HCT116 (cell line): ENCODE measurements at places on chromosomes 12 and 14. TPM values are rescaled to one million over a fixed set of nuclear protein-coding genes. Genes with fewer than 3 reads are reported as not detected.

The LRP1-AS gene
- total RNA-seq, result not detected

- no peak for DNase-seq
These were observed 1089.3 kb downstream of the SLC16A7 start for GRCh38 chr12:60684988-60685655.

DNA sequence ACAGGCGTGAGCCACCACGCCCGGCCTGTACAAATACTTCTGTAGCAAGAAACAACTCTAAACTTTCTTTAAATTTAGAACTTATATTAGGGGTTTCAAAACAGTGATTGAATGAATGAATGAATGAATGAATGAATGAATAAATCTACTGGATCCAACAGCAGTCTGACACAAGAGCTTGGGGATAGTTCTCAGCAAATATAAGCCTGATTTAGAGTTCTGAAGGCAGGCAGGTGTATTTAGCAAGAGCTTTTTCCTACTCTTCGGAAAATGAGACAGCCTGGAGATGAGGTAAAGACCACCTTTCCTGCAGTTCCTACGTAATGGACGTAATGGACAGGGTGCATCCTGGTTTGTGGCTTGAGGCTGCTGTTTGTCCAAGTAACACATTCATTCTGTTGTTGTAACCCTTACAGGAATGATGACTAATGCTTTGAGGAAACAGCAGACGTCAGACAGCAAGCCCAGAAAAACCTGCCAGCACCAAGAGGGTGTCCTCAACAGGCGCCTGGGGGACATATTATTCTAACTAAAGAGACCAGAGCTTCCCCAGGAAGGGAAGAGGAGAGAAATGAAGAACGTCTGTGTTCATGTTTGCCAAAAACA is 277.4 kb upstream of the SOX5 start:
- DNase-seq, result no peak

GRCh38 chr12:88575361-88575970 is 4.8 kb downstream of the KITLG start:
- DNase-seq, result no peak

GRCh38 chr12:27652174-27652763 is 44.0 kb upstream of the REP15 start:
- peak; percentile 58 for DNase-seq

The SLC25A21 gene
- total RNA-seq, result 3.5 TPM

- no peak for DNase-seq
These were observed 12.2 kb downstream of the JDP2 start for GRCh38 chr14:75439989-75440388.
